ENCODE measurements at places on chromosomes 5 and 9. TPM values are rescaled to one million over a fixed set of nuclear protein-coding genes. Genes with fewer than 3 reads are reported as not detected.

Gene TMEFF1
- 2.7 TPM for polyA plus RNA-seq

GRCh38 chr9:36204906-36205547 is 14.3 kb downstream of the CLTA start:
- no peak for DNase-seq

DNA sequence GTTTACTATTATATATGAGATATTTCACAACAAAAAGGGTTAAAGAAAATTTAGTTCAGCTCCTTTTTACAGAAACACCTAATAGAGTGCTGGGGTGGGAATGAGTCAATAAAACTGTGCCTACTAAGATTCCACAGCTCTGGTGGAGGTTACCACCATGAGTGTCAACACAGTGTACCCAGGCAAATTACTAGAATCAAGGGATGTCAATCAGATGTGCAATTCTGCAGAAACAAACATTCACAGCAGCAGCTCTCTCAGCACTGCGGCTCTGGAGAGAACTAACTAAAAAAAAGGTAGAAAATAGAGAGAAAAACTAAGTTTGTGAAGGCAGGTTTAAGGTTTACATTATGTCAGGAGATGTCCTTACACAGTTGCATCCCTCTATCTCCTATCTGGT is 1313.0 kb downstream of the MAT2B start:
- no peak for DNase-seq

DNA sequence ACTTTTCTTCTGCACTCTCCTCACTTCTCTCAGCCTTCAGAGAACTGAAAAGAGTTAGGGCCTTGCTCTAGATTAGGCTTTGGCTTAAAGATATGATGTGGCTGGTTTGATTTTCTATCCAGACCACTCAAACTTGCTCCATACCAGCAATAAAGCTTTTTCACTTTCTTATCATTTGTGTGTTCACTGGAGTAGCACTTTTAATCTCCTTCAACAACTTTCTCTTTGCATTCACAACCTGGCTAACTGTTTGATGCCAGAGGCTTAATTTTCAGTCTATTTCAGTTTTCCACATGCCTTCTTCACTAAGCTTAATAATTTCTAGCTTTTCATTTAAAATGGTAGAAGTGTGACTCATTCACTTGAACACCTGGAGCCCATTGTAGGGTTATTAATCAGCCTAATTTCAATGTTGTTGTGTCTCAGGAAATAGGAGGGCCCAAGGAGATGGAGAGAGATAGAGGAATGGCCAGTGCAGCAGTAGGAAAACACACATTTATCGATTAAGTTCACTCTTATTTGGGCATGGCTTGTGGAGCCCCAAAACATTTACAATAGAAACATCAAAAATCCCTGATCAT is 5.9 kb downstream of the ATPSCKMT start:
- no peak for DNase-seq

Gene CCL27
- polyA plus RNA-seq: 0.67 TPM

Gene RMRP
- not detected for polyA plus RNA-seq

Gene C5orf46
- polyA plus RNA-seq: not detected

Gene ADAMTS19
- 15.1 TPM for polyA plus RNA-seq

DNA sequence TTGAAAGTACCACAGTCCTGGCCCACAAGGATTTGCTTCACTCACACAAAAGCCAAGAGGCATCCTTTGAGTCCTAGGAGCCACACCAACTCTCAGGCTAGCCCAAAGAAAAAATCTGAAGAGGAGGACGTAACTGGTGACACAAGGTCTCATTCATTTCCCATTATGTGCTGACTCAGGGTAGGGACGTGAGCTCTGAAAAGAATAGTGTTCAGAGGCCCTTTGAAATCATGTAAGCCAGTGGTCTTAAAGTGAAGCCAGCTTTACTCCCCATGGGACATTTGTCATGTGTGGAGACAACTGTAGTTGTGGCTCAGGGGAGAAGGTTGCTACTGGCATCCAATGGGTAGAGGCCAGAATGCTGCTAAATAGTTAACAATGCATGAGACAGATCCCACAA is 332.4 kb downstream of the KCTD16 start:
- DNase-seq: no peak

- DNase-seq: no peak
These were observed 43.4 kb upstream of the N4BP3 start for GRCh38 chr5:178069909-178070308.

- DNase-seq: no peak
These were observed 1497.8 kb downstream of the EFNA5 start for GRCh38 chr5:106172681-106173532.

- no peak for DNase-seq
These were observed 26.3 kb downstream of the STARD4 start for GRCh38 chr5:111486055-111486454.

DNA sequence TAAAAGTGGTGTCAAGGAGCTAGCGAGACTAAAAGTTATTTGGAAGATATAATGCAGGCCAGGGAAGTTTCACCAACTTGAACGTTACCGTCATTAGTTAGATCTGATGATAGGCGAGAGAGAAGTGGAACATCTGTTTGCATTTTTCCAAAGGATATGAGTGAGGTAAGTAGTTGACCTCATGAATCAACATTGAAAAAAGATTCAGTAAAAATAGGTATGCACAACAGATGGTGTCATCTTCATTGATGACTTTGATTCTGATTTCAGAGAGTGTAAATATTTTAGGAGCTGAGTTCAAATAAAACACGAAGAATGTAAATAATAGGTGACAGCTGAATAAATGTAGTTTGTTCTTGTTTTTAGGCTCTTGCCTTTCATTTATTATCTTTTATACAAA is 998.9 kb upstream of the CDH6 start:
- DNase-seq: no peak

DNA sequence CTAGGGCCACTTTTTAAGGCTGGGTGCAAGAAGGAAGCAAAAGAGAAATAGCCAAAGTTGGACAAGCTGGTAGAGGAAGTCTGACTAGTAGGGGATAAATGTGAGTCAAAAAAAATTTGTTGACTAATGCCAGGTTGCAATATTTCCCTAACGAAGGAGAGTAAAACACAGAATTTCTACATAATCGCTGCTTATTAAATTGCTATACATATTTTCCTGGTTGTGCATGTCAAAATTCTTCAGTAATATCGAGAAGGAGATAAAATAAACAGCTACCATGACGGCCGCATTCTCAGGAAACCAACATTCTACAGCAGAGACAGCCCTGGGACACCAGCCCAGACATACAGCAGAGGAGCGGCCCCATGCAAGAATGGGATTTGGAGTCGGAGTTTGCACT is 148.3 kb downstream of the ESM1 start:
- DNase-seq: no peak

DNA sequence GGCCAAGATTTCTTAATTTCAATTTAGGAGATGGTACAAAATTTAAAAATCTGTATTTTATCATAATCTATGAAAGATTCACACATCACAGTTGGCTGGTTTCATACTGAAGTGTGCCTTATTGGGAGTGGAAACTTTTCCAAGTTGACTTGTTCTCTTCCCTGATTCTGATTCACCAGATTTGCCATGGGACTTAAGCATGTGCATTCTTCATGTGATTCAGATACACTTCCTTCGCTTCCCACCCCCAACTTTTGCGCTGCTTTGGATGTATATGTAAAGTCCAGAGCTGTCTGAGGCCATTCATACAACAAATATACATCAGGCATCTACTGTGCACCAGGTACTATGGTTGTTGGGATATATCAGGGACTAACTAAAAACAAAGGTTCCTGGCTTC is 34.4 kb downstream of the CPEB4 start:
- DNase-seq: no peak

- DNase-seq: no peak
These were observed 81.8 kb upstream of the MAP3K1 start for GRCh38 chr5:56733580-56733979.
